ENCODE measurements at places on chromosomes 7 and 10.

DNA sequence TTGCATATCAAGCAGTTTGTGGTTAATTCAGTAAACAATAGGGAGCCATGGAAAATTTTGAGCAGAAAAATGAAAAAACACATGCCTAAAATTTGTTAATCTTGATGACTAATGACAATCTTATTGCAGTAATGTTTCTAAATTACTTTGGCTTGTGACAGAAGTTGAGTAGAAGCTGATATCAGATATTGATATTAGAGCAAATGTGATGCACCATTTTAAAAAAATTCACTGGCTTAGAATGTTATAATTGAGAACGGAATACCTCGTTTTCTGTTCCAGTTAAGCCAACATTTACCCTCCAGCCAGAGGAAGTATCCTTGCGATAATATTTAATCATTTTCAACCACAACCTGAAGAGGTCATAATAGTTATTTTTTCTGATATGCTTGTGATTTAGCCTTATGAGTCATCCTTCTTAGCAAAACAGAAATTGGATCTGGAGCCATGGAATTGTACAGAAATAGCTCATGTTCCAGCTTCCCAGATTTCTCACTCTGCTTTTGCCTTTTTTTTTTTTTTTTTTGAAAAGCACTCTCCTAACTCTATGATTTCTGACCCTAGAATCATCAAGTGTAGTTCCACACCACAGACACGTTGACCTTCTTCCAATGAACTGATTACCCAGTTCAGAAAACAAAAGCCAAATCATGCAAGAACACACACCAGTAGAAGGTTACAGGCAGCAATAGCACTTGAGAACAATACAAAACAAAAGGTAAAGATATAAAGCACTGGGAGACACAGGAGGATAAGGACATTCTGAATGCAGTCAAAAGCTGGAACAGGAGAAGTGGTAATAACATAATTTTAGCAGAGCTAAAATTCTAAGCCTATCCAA lies 96.8 kb upstream of the PHYHIPL start:
- DNase-seq, result no peak

DNA sequence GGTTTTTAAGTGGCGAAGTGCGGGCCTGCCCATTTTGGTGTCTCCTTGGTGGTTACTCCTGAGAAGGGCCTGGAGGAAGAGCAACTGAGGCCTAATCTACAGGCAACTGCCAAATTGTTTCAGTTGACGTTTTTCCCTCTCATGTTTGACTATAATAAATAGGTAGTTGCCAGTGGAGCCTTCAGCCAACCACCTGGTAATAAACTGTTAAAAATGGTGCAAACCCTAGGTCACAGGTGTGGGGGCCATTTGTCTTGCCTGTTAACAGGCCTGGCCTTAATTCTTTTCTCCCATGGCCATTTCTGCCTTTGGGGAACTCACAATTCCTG lies 3.7 kb downstream of the IKZF1 start:
- DNase-seq, result no peak

- DNase-seq, result no peak
Observed at GRCh38 chr7:94089806-94090205, 85.7 kb upstream of the BET1 start.

DNA sequence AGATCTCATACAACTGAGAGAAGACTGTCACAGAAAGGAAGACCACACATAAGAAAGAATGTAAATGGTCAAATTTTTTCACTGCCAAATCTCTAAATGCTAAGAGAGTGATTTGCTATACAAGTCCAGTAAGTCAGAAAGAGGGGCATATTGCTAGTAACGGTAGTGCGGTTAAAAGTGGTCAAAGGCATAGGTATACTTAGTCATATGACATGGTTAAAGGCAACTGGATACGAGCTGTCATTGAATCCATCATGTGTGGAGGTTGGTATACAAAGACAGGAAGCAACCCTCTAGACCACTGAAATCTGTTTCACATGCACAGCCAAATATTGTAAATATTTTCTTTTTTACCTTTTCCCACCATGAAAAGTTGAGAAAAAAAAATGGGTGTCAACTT lies 4.8 kb downstream of the INHBA start:
- no peak for DNase-seq

GRCh38 chr10:19570991-19571390 lies 245.2 kb upstream of the PLXDC2 start:
- DNase-seq, result no peak

DNA sequence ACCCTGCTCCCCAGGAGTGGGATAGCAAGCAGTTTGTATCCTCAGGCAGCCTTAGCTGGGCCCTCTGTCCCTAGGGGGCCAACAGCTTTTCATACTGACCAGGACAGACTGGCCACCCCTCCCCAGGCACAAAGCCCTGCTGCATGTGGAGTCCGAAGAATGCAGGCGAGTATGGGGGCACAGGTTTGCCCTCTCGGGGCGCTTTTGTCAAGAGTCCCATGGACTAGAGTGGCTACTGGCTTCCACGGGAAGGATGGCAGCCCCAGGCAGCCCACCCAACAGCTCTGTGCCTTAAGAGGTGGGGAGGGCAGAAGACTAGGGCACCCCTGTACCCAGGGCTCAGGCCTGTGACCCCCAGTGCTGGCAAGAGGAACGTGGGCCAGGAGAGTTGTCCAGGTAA lies 10.7 kb downstream of the CXCL12 start:
- DNase-seq, result no peak

- peak; percentile 68 for DNase-seq
Observed at GRCh38 chr7:120857588-120858573, at the start of gene TSPAN12. TSS of gene TSPAN12 (minus strand) at chr7:120858144. CDS start at chr7:120856763, 1,381 bp downstream.

- peak; percentile 1 for DNase-seq
Observed at GRCh38 chr10:121662945-121663917, 65.0 kb upstream of the FGFR2 start.

DNA sequence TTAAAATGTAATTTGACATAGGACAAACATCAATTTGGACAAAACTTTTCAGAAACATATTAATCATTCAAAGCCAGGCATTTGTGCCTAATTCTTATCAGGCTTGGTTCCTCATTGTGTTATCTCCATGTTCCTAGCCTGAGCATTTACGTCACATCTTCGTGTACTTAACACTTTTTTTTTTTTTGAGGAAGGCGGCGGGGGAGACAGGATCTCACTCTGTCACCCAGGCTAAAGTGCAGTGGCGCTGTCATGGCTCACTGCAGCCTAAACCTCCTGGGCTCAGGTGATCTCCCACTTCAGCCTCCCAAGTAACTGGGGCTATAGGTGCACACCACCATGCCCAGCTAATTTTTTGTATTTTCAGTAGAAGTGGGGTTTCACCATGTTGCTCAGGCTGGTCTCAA lies 19.8 kb downstream of the HNRNPA2B1 start:
- DNase-seq, result no peak

DNA sequence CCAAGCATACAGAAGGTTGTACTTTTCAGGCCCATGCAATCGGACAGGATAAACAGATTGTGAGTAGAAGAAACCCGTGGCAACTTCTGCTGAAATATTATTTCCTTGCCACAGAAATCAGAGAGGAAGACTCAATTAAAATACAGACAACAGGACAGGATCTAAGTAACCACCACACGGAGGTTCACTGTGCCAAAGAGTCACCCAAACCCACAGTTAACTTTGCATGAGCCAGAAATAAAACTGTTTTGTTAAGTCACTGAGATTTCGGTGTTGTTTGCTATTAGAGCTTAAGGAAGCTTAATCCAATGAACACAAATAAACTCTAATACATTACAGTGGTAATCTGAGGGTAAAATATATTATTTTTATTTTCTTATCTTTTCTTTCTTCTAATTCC lies 14.0 kb downstream of the PNPLA8 start:
- no peak for DNase-seq

GRCh38 chr7:137296576-137296975 lies 47.0 kb downstream of the PTN start:
- DNase-seq, result no peak

- DNase-seq, result no peak
Observed at GRCh38 chr7:114416129-114416990, 1.7 kb downstream of the FOXP2 start.
